Activated naive CD4-positive, alpha-beta T cell treated with anti-CD3 and anti-CD28 coated beads for 36 hours (primary cell): ENCODE measurements at places on chromosomes 4 and X. TPM values are rescaled to one million over a fixed set of nuclear protein-coding genes. Genes with fewer than 3 reads are reported as not detected.

DCAF16 gene
- total RNA-seq, result 48.5 TPM

DNA sequence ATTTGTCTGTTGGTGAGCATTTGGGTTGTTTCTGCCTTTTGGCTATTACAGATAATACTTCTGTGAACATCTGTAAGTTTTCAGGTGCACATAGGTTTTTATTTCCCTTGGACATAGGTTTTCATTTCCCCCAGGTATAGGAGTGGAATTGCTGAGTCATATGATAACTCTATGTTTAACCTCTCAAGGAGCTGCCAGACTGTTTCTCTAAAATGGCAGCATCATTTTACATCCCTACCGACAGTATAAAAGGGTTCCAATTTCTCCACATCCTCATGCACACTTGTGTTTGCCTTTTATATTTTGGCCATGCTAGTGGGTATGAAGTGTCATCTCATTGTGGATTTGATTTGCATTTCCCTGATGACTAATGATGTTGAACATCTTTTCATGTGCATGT, 53.5 kb downstream of the TMEM164 start:
- H3K27ac ChIP-seq, result no peak overlapping the region
- no peaks in the 10 kb centered on the region for H3K27me3 ChIP-seq
- H3K4me3 ChIP-seq, result no peak overlapping the region
- peaks cover 12% of the 10 kb centered on the region for H3K4me1 ChIP-seq
- no peak for DNase-seq
- peaks cover 10% of the 10 kb centered on the region for H3K36me3 ChIP-seq

DNA sequence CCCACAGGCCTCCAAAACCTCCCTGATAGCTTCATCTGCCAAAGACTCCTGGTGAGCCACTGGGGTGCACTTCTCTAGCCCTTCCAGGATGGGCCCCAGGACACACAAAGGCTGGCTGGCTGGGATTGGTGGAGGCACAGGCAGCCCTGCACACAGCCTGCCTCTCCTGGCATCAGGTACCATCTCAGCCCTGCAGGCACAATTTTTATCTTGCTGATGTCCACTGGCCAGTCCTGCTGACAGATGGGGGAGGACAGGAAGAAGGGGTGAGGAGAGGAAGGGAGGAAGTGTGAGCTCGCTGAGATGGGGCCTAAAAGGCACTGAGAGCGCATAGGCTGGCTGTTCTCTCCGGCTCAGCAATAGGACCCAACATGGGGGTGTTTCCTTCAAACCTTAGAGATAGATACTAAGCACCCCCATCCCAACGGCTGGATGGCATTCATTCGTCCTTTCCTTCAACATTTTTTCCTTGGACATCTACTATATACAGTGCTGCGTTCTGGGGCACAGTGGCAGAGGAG, 92.7 kb downstream of the PJA1 start:
- no peak for DNase-seq
- no peak overlapping the region for H3K4me3 ChIP-seq
- no peaks in the 10 kb centered on the region for H3K36me3 ChIP-seq
- H3K27me3 ChIP-seq, result no peaks in the 10 kb centered on the region

ARX gene
- not detected for total RNA-seq

GRCh38 chr4:8547108-8547911, 32.9 kb upstream of the GPR78 start:
- no peak overlapping the region for H3K4me3 ChIP-seq
- H3K27me3 ChIP-seq, result no peaks in the 10 kb centered on the region
- no peaks in the 10 kb centered on the region for H3K36me3 ChIP-seq
- no peak overlapping the region for H3K27ac ChIP-seq
- DNase-seq, result no peak

GRCh38 chrX:33726281-33727160, 405.6 kb downstream of the FAM47A start:
- no peak for DNase-seq
- no peaks in the 10 kb centered on the region for H3K36me3 ChIP-seq
- H3K27me3 ChIP-seq, result no peaks in the 10 kb centered on the region
- H3K4me1 ChIP-seq, result no peaks in the 10 kb centered on the region
- no peak overlapping the region for H3K4me3 ChIP-seq
